ENCODE measurements at places on chromosomes 5 and 9. TPM values are rescaled to one million over a fixed set of nuclear protein-coding genes. Genes with fewer than 3 reads are reported as not detected.

- no peak for DNase-seq
These were observed 119.7 kb upstream of the ABCA1 start for GRCh38 chr9:105047742-105048041.

The STPG3 gene
- not detected for polyA plus RNA-seq

The DMRT2 gene
- 0.23 TPM for polyA plus RNA-seq

- DNase-seq = no peak
These were observed 128.3 kb downstream of the SLF1 start for GRCh38 chr5:94746731-94747124.

- no peak for DNase-seq
These were observed 29.7 kb downstream of the ZNF462 start for GRCh38 chr9:106892632-106893031.

- peak; percentile 43 for DNase-seq
These were observed 50.0 kb upstream of the RNU6ATAC start for GRCh38 chr9:134214386-134214765.

- no peak for DNase-seq
These were observed 203.0 kb upstream of the VLDLR start for GRCh38 chr9:2418619-2419018.

- no peak for DNase-seq
These were observed 587.7 kb upstream of the CDH6 start for GRCh38 chr5:30605693-30606268.

GRCh38 chr5:6195711-6196358 lies 182.5 kb downstream of the MED10 start:
- no peak for DNase-seq

The DOK3 gene
- 0.08 TPM for polyA plus RNA-seq

The NR4A3 gene
- polyA plus RNA-seq = 0.60 TPM

DNA sequence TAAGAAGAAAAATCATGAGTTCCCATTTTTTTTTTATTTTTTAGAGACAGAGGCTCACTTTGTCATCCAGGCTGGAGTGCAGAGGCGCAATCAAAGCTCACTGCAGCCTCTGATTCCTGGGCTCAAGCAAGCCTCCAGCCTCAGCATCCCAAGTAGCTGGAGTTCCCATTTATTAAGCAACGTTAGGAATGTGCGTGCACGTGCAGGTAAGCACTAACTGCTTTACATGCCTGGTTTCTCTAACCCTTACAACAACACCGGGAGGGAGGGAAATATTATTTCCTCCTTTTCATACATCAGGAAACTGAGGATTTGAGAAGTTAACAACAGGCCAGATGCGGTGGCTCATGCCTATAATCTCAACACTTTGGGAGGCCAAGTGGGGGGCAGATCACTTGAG lies 16.3 kb upstream of the CDC23 start:
- DNase-seq = no peak

GRCh38 chr5:36883894-36884462 lies 7.4 kb downstream of the NIPBL start:
- no peak for DNase-seq

- DNase-seq = no peak
These were observed 36.4 kb downstream of the ETF1 start for GRCh38 chr5:138506370-138507306.

GRCh38 chr5:97164846-97165245 lies 18.2 kb downstream of the RIOK2 start:
- DNase-seq = no peak

The WDR38 gene
- polyA plus RNA-seq = not detected

GRCh38 chr9:129428864-129429577 lies 191.9 kb downstream of the C9orf50 start:
- DNase-seq = no peak

DNA sequence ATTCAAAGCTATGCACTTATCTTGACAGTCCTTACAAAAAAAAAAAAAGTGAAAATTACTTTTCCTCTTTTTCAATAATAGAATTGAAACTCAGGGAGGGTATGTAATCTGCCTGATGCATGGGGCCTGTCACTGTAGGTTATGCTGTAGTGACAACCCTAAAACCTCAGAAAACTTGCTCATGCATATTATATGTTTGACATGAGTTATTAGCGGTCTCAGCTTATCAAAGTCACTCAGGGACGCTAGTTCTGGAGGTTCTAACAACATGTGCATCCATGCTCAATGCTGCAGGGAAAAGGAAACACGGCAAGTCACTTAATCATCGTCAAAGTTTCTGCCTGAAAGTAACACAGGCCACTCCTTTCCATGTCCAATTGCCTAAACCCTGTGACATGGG lies 78.4 kb upstream of the TMEM252 start:
- DNase-seq = no peak

The FAM78A gene
- polyA plus RNA-seq = 27.6 TPM

The TBCA gene
- 193 TPM for polyA plus RNA-seq

The UBE2R2 gene
- polyA plus RNA-seq = 18.0 TPM

DNA sequence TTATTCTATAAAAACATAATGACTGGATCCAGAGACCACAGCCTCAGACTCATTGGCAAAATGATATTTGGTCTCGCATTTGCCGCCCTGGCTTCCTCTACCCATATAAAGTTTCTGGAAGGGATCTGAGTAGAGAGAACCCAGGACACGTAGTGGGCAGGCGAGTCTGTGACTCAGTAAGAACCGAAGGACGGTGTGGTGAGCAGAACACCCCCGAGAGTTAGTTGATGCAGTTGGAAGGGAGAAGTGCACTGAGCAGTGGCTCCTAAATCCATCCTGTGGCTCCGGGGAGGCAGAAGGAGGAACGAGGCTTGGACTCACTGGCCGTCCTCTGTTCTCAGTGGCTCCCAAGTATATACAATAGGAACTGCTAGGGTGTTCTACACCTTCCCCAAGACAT lies 11.5 kb downstream of the SPRY4 start:
- DNase-seq = no peak

- DNase-seq = no peak
These were observed 5.3 kb downstream of the PRELID2 start for GRCh38 chr5:145829708-145830361.

The ALDH7A1 gene
- 3.3 TPM for polyA plus RNA-seq

The C1QTNF2 gene
- polyA plus RNA-seq = not detected

The GPR21 gene
- polyA plus RNA-seq = not detected

DNA sequence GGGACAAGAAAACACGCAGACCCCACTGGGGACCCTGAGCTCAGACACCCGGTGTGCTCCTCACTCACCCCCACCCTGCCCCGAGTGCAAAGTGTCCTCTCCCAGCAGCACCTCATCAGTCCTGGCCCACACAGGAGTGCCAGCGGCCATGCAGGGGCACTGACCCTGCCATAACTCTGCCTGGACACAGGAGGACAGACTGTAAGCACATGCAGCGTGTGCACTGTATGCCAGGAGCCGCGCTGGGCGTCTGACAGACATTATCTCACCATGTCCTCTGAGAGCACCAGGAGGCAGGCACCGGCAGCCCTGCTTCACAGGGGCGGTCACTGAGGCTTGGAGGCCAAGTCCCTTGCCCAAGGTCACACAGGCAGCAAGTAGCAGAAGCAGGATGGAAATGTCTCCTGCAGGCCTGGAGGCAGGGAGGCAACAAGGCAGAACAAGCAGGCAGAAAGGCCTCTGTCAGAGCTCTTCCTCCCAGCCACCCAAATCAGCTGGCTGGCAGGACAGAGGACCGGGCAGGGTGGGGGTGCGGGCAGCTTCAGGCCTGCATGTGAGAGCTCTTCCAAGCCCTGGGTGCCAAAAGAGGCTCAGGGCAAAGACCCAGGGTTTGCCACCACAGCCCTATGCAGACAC lies 8.4 kb downstream of the EEIG1 start:
- no peak for DNase-seq

- no peak for DNase-seq
These were observed 23.6 kb downstream of the TERT start for GRCh38 chr5:1270933-1271914.

The TRPM6 gene
- polyA plus RNA-seq = not detected

DNA sequence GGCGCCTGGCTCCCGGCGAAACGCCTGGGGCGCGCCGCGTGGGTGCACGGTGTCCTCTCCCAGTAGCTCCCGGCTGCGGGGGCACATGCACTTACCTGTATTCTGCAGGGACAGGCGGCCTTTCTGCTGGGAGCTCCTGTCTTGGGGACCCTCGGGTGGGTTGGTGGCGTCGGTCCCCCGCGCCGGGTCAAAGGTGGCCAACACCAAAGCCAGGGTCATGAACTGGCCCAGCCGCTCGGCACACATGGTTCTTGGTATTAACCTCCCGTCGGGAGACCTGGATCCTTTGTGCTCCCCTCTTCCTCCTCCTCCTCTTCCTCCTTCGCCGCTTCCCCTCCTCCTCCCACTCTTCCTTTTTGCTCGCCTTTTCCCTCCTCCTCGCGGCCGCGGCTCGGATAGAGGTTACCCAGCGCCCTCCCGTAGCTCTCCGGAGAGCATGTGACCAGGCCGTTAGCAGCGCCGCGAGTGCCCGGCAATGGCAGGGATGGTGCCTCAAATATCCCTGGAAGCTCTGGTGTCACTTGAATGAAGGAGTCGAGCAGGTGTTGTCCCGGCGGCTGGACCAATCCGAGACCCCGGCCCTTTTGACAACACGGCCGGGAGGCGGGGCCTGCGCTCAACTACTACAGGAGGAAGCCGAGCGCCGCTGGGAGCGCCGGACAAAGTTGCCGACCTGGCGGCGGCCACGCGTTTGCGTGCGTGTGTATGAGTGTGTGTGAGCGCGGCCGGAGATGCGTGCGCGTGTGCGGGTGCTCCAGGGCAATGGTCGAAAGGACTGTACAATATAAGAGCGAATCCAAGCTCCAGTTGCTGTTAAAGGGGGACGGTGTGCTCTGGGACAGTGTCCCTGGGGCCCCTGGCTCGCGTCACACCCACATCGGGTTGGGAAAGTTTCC lies at the start of gene STC2:
Gene STC2, minus strand, starts transcription at position 467 of the 896 bp plus-strand sequence. Its CDS starts 221 bp downstream, at position 246.
- no peak for DNase-seq

- DNase-seq = no peak
These were observed 11.5 kb downstream of the NFIB start for GRCh38 chr9:14302405-14302804.

The SIT1 gene
- polyA plus RNA-seq = 196 TPM

DNA sequence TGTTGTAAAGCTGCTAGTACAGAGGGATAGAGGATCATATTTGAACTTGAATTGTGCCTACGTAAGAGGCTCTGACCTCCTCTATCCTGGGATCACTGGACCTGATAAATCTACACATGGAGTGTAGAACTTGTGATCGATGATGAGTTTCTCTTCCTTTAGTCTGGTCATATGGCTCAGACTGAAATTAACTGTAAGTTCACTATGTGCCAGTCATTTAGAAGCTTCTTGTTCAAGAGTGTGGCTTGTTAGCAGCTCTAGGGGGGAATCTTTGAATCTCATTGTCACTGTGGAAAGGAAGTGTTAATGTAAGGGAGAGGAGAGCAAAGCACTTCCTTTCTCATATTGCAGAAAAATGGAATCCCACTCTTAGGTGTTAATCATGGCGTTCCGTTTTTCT lies 12.1 kb downstream of the ZBTB34 start:
- DNase-seq = no peak

GRCh38 chr5:147479444-147479843 lies 30.4 kb downstream of the DPYSL3 start:
- no peak for DNase-seq

- no peak for DNase-seq
These were observed 61.1 kb upstream of the TBC1D2 start for GRCh38 chr9:98316445-98317133.

GRCh38 chr9:120257483-120257882 lies 322.5 kb downstream of the CDK5RAP2 start:
- DNase-seq = no peak

- DNase-seq = no peak
These were observed 43.9 kb downstream of the NSA2 start for GRCh38 chr5:74810915-74811314.

The WNT8A gene
- polyA plus RNA-seq = not detected

GRCh38 chr9:112327718-112328450 lies 5.5 kb downstream of the PTBP3 start:
- no peak for DNase-seq

The RIMOC1 gene
- 8.4 TPM for polyA plus RNA-seq

The RUSC2 gene
- not detected for polyA plus RNA-seq

The FCN1 gene
- not detected for polyA plus RNA-seq

The GBA2 gene
- 30.7 TPM for polyA plus RNA-seq

The NR2F1 gene
- polyA plus RNA-seq = not detected

The DBH gene
- polyA plus RNA-seq = not detected

DNA sequence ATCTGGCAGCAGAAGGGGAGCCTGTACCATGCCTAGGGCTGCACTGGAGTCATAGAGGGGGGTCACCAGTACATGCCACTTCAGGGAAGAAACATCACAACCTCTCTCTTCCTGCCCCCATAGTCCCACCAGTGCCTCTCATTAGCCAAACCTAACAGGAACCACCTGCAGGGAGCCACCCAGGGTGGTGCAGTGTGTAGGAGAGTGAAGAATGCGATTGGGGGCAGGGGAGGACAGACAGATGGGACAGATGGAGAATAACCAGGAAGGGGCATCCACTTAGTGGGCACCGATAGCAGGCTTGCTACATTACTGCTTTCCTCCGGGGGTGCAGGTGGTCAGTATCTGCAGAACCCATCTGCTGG lies 19.2 kb downstream of the DAPK1 start:
- DNase-seq = no peak

The PHF19 gene
- 8.3 TPM for polyA plus RNA-seq

DNA sequence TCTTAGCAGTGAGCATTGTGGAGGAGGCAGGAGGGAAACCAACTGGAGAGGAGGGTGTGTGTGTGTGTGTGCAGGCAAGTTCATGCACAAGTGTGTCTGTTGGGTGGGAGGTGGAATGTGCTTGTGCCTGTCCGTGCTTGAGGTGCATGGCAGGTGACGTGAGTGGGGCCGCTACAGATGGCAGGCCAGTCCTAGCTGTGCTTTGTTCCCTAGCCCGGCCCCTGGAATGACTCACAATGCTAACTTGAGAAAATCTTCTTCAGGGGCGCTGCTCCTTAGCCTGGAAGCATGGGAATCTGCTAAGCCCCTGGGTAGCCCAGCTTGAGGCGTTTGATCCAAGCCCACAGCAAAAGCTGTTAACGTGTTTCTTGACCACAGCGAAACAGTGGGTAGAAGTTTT lies 25.0 kb upstream of the DMRT2 start:
- no peak for DNase-seq

The TMEM252 gene
- not detected for polyA plus RNA-seq

The KCNIP1 gene
- polyA plus RNA-seq = not detected

DNA sequence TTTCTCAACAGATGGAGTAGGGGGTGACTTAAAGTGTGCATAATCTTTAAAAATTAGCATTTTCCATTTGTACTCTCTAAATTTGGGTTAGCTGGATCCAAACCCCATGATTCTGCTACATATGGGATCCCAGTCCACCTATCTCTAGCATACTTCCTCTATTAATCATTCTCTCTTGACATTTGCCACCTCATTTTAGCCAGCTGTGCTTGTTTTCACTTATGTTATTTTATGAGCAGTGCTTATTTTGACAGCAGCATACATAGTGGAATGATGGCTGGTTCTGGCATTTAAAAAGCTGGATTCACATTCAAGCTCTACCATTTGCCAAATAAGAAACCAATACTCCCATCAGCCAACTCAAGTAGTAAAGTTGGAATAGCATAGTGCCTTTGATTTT lies 22.5 kb upstream of the SNX18 start:
- DNase-seq = no peak

DNA sequence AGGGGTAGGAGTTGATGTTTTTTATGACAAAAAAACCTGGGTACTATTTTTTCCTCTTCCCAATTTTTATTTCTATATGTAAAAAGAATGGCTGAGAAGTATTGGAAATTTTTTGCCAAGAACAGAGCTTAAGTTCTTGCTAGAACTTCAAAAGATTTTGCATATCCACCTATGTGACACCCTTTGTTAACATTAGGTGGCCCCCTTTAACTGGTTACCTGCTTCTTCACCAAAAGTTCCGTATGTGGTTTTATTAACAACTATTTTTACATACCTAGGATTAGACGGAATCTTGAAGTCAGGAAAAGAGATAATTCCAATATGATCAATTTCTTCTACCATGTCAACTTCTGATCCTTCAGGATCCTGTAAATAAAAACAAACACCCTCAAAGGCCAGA lies 15.5 kb downstream of the C5 start:
- DNase-seq = no peak

Measured in CD8-positive, alpha-beta memory T cell (primary cell).